ENCODE measurements at places on chromosomes 5 and 9. TPM values are rescaled to one million over a fixed set of nuclear protein-coding genes. Genes with fewer than 3 reads are reported as not detected.

- no peak for DNase-seq
Measured at GRCh38 chr5:62701036-62701435, 122.4 kb downstream of the LRRC70 start.

DNA sequence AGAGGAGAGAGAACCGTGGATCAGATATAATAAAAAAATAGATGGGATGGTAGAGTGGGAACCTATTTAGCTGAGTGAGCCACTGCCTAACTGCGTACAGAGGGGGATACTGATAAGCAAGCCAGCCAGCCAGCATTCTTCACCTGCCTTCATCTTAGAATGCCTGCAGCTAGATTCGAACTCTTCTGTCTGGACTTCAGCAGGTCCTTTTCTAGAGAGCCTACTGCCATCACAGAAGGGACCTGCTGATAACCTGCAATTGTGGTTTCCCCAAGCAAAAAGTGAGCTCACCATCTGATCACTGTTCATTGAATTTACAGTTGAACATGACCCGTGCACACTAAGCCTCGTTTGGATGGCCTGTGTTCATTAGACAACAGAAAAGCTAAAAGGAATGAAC lies 109.4 kb downstream of the CDC42SE2 start:
- DNase-seq: no peak

GRCh38 chr9:36163049-36163785 lies 6.0 kb upstream of the CCIN start:
- no peak for DNase-seq

ROR2 gene
- polyA plus RNA-seq: 1.3 TPM

All from foreskin keratinocyte (primary cell).